ENCODE measurements at places on chromosomes 1 and 21.

GRCh38 chr21:27425574-27425973, 458.7 kb upstream of the ADAMTS5 start:
- no peak for DNase-seq

GRCh38 chr1:150235294-150235851, 539 bp downstream of the ANP32E start:
- DNase-seq: no peak

DNA sequence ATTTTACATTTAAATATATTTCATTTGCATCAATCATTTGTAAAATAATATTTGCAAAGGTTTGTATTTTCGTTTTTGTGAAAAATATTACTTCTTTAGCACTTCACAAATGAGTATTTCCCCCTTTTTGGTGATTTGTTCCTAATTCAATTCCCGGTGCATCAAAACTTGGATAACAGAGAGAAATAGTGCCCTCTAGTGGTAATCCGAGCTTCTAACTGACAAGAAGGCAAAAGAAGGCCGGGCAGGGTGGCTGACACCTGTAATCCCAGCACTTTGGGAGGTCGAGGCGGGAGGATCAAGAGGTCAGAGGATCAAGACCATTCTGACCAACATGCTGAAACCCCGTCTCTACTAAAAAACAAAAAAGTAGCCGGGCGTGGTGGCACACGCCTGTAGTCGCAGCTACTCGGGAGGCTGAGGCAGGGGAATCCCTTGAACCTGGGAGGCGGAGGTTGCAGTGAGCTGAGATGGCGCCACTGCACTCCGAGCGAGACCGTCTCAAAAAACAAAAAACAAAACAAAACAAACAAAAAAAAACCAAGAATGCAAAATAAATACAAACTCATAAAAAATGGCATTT, 137.7 kb downstream of the COL11A1 start:
- DNase-seq: peak; percentile 8

- no peak for DNase-seq
Observed at GRCh38 chr1:107464827-107465226, 324.0 kb downstream of the NTNG1 start.

- no peak for DNase-seq
Observed at GRCh38 chr1:36763771-36764170, 270.5 kb downstream of the GRIK3 start.

DNA sequence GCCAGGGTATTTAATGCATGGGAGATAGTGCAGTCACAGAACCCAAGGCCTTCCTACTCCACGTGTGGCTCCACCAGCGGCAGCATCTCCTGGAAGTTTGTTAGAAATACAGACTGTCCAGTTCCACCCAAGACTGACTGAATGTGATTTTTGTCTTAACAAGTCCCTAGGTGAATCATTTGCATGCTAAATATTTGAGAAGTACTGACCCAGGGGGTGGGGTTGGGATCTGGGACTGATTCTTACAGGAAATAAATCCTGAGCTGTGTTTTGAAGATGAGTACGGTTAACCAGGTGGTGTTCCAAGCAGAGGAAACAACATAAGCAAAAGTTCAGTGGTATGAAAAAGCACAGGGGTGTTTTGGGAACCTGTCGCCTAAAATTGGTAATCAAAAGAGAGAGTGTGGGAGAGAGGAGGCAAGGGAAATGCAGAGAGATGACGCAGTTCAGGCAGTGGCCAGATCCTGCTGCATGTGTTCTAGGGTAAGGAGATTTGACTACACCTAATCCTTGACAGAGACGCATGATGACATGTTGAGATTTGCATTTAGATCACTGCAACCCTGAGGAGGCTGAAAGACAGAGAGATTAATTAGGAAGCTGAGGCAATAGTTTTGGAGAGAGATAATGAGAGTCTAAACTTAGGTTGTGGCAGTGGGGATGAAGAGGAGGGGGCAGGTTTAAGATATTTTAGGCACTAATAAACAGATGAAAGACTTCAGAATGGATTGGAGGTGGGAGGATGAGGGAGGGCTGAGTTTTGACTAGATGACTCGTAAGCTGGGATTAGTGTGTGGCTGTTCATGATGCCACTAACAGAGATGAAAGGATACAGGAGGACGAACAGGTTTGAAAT, 3.7 kb upstream of the ZNF326 start:
- DNase-seq: no peak

GRCh38 chr1:239735111-239735510, 348.7 kb downstream of the CHRM3 start:
- DNase-seq: no peak

DNA sequence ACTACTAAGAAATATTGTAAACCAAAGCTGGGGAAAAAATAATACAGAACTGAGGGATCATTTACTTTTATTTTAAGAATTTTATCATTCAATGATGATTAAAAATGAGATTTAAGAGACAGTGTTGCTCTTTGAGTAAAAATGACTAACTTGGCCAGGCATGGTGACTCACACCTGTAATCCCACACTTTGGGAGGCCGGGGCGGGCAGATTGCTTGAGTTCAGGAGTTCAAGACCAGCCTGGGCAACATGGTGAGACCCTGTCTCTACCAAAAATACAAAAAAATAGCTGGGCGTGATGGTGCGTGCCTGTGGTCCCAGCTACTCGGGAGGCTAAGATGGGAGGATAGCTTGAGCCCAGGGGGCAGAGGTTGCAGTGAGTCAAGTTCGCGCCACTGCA, 21.8 kb upstream of the PLEKHO1 start:
- DNase-seq: no peak

GRCh38 chr1:113871597-113872113, at the start of gene PTPN22:
Gene PTPN22 (minus strand): TSS chr1:113871712.
- DNase-seq: no peak

GRCh38 chr1:57788313-57788712, 364.5 kb upstream of the DAB1 start:
- no peak for DNase-seq

- peak; percentile 78 for DNase-seq
Observed at GRCh38 chr1:182259229-182259872, 132.2 kb downstream of the GLUL start.

- DNase-seq: no peak
Observed at GRCh38 chr1:234776876-234777855, 167.2 kb upstream of the IRF2BP2 start.

DNA sequence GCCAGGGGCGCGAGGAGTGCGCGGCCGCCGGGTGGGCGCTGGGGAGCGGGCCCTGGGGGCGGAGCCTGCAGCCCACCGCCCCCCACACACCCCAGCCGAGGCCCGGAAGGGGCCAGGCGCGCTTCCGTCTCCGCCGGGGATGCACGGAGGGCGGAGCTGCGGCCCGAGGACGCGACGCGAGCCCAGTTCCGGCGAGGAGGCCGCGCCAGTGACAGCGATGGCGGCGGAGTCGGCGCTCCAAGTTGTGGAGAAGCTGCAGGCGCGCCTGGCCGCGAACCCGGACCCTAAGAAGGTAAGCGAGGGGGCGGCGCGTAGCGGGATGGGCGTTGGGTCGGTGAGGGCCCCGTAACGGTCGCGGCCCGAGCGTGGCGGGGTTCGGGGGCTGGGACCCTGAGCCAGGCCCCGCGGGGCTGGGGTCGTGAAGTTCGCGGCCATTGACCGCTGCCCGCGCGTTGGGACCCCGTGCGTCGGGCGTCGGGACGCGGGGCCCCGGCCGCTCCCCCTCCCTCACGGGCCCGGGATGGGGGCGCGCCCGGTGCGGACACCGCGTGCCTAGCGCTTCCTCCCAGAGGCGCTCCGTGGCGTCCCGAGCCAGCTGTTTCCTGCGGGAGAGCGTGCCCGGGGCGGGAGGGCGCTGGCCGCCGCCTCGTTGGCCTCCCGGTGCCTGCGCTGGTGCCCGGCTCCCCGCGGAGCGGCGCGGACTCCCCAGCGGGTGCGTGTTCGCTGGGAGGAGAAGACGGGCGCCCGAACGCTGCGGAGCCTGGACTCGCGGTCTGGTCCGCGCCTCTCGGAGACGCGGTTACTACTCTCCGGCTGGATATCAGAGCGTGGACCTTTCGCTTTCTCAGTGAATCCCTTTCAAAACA, at the start of gene ELOA:
TSS of gene ELOA (plus strand) at position 185 of the 866 bp plus-strand sequence. CDS start at position 218, 33 bp downstream.
- peak; percentile 67 for DNase-seq

DNA sequence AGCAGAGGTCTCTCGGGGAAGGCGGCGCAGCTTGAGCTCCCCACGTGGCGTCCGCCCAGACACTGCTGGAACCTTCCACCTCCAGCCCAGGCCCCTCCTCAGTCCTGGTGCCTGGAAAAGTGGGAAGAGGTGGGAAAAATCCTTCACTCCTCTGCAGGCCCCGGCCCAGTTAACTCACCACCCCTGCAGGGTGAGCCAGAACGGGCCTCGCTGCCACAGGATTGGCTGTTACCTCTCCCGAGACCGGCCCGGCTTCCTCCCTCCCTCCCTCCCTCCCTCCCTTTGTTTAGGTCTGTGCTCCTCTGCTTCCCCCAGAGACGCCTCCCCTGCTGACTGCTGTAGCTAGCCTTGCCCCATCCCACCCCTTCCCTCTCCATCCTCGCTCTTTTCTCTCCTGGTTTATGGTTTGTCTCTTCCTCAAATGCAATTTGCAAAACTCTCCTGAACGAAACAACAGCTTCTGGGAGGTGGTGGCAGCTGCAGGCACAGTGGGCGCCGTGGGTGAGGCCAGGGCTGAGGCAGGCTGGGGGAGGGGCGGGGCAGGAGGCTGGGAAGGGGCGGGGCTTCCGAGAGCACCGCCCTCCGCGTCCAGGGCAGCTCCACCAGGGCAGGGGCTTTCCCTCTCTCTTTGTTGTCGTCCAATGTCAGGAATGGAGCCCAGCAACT, 6.5 kb downstream of the CAPN9 start:
- DNase-seq: peak; percentile 83

DNA sequence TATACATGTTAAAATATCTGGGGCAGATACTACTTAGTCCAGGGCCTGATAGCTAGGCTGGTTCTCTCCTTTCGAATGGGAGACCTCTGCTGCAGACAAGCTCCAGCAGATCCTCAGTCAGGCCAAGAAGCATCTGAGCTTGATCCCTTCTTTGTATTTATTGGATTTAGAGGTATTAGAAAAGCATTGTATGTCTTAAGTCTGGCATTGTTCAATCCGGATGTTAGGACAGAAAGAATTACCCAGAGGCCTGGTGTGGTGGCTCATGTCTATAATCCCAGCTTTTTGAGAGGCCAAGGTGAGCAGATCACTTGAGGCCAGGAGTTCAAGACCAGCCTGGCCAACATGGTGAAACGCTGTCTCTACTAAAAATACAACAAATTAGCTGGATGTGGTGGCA, 21.2 kb upstream of the EYA3 start:
- no peak for DNase-seq

DNA sequence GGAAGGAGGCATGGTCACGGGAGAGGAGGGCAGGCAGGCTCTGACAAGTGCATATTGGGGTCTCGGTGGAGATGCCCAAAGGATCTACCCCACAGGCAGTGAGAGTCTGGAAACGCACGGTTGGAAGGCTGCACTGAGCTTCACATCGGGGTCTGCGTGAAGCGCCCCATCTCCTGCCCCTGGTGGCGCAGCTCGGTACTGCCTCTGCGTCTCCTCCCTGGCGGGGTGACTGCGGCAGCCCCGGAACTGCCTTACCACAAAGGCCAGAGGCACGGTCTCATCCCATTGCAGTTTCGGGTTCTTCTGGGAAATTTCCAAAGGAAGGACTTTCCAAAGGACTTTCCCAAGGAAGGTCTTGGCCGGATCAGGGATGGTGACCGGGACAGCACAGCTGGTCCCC, 69.2 kb upstream of the AJAP1 start:
- DNase-seq: no peak

GRCh38 chr1:62993844-62994243, 209.9 kb downstream of the ATG4C start:
- no peak for DNase-seq

- DNase-seq: no peak
Observed at GRCh38 chr1:12402159-12402673, 172.4 kb downstream of the VPS13D start.

- DNase-seq: no peak
Observed at GRCh38 chr1:213828867-213829266, 158.9 kb upstream of the PROX1 start.

DNA sequence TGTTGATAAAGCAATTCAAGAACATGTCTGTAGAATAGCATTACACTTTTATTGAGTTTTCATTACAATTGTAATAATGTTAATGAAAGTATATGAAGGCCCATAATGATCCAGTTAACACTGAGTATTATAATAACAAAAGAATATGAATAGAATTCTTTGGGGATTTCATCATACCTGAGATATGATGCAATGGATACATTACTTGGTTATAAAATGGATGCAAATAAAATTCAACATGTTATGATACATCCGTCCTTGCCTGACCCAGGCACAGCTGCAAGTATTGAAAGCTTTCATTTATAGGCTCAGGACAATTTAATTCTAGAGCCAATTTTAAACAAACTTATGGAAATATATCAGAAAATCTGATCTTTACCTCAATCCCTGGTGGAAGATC, 8.2 kb upstream of the KCNA3 start:
- DNase-seq: no peak

- no peak for DNase-seq
Observed at GRCh38 chr1:181175955-181176354, 87.5 kb downstream of the IER5 start.

DNA sequence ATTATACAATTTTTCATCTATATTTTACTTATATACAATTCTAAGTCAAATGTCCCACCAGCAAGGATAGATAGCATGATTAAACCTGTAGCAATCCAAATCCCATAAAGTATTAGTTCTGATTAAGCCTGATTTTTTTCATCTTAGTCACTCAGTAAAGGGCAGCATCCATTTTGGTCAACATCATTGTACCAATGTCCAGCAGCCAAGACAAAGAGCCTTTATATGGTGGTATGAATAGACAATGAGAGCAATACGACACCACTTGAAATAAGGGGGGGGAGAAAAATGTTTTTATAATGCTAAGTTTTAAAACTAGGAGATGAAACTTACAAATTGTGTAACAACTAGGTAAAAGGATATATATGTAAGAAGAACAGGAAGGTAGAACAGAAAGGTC, 7.4 kb downstream of the ZNF644 start:
- DNase-seq: no peak

- peak; percentile 80 for DNase-seq
Observed at GRCh38 chr1:17212487-17213121, 7.7 kb downstream of the PADI1 start.

DNA sequence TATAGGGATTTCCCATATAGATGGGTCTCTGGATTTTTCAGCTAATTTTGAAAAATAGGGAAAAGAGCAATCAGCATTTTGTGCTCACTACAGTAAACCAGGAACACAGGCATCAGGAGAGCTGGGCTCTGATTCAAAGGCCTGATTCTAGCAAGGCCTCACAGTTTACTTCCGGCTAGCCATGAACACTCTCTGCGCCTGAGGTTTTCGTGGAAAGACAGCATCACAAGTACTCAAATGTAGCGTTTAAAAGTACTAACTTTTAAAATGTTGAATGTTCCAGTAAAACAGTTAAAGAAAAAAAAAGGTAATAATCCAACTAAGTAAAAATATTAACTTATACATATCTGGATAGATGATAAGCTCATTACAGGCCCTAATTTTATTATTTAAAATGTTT, 120.6 kb downstream of the SLC45A1 start:
- DNase-seq: no peak

- no peak for DNase-seq
Observed at GRCh38 chr1:177289532-177289931, 118.8 kb downstream of the BRINP2 start.

GRCh38 chr21:36545776-36546511, 66.0 kb upstream of the CLDN14 start:
- no peak for DNase-seq

- no peak for DNase-seq
Observed at GRCh38 chr1:167579986-167580385, 26.4 kb upstream of the CREG1 start.

Measured in large intestine (tissue), 12 donors.